ENCODE measurements at places on chromosomes 4 and X.

DNA sequence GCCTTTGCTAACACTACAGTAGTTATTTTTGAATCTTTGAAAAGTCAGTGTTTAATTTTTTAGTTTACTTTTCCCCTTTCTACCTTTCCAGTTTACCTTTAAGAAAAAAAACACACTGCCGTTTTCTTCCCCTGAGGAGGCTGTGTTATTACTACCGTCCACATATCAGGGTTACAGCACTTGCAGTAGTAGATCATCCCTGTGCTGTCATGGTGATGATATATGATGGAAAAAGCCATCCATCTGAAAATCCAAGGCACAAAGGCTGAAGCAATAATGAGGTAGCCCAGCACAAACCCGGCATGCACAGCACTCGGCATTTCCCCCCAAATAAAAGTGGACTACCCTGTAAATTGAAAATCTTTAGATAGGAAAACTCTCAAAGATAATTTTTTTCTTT, 258.7 kb downstream of the CXXC4 start:
- DNase-seq = no peak

DNA sequence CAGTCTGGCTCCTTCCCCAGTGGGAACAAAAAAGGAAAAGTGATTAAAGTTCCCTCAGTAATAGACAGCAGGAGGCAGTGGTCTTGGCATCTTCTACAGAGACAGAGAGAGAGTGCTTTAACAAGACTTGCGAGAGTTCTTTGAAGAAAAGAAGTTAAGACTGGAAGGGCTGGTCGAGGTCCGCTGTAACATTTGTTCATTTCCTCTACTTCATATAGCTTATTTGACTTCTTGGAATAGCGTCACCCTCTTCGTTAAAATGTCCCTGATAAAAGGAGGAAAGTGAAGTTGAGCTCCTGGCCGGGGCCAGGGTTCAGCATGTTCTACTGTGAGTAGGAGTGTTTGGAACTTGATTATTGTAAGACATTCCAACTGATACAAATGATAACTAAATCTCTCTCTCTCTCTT, 179.8 kb downstream of the SLIT2 start:
- DNase-seq = no peak

DNA sequence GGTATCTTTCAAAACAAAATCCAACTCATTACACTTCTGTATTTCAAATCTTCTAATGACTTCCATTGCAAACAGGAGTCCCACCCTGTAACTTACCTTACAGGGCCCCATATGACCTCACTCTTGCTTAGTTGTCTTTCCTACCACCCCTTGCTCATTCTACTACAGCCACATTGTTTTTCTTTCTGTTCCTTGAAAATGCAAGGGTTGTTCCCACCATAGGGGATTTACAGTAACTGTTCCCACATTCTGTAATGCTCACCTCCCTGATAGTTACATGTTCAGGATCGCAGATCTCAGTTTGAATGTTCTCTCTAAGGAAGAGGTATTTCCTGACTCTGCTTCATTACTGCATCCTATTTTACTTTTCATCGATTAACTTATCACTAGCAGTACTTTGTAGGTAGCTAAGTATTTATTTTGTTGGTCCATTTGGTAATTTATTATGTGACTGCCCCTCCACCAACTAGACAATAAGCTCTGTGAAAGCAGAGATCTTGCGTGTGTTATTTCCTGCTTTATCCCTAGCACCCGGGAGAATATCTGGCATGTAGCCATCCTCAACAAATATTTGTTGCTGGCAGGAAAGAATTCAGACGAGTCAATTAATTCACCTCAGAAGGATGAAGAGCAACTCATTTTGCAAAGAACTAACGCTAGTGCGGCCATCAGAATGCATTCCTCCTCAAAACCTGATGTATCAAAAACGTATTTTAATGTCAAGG, 21.4 kb downstream of the MAOB start:
- no peak for DNase-seq

- DNase-seq = no peak
Observed at GRCh38 chr4:151853034-151853433, 92.2 kb upstream of the GATB start.

DNA sequence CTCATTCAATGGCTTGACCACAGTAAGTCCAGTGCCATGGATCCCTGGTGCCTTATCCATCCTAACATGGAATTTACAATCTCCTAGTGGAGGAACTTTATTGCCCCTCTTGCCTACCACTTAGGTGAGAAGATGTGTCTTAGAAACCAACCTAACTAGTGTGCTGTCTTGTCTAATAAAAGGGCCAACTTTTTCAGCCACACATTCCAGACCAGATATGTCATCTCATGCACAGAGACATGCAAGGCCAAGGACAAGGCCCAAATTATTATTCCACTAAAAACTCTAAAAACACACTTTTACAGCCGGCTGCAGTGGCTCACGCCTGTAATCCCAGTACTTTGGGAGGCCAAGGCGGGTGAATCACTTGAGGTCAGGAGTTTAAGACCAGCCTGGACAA, 10.6 kb upstream of the PRDX4 start:
- DNase-seq = no peak

- DNase-seq = no peak
Observed at GRCh38 chr4:115234405-115235093, 121.1 kb upstream of the NDST4 start.

DNA sequence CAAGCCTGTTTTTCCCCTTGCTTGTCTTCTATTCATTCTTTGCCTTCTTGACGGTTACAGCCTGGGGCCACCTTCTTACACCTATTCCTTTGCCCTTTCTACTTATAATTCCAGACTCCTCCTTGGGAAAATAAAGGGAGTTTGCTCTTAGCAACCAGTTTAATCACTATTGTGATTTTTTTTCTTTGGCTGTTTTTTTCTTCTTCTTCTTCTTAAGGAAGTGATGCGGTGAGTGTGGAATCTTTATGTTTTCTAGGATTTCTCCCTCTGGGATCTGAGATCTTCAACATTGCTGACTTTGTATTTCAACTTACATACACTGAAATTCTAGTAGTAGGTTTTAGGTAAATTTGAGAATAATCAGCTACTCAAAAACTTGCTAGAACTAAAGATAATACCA, 1.1 kb upstream of the KLHL13 start:
- DNase-seq = no peak

GRCh38 chrX:11239230-11239629, 54.0 kb upstream of the AMELX start:
- no peak for DNase-seq

DNA sequence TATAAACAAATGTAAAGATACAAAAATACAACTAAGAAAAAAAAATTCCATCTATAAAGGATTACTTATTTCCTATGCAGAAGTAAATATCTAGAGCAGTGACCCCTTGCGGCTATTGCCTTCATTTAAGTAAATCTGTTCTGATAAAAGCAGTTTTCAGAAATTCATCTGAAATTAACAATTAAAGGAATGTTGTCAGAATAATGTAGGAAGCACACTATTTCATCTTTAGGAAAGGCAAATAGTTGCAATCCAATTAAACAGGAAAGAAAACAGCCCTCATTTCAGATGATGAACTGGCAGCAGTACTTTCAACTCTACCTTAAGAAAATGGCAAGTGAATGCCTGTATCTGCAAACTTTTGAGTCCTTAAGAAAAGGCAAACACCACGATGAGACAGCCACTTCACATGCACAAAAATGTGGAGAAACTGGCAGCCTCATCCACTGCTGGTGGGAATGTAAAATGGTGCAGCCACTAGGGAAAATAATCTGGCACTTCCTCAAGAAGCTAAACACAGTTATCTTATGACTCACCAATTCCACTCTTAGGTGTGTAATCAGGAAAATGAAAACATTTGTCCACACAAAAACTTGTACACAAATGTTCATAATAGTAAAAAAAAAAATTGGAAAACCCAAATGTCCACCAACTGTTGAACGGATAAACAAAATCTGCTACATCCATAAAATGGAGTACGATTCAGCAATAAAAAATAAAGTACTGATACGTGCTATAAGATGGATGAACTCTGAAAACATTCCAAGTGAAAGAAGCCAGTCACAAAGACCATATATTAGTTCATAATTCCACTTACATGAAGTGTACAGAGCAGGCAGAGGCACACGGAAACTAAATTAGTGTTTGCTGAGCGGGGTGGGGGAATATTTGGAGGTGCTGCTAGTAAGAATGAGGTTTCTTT, 2.0 kb upstream of the THAP9 start:
- DNase-seq = no peak
